ENCODE measurements at places on chromosomes 5 and 9.

DNA sequence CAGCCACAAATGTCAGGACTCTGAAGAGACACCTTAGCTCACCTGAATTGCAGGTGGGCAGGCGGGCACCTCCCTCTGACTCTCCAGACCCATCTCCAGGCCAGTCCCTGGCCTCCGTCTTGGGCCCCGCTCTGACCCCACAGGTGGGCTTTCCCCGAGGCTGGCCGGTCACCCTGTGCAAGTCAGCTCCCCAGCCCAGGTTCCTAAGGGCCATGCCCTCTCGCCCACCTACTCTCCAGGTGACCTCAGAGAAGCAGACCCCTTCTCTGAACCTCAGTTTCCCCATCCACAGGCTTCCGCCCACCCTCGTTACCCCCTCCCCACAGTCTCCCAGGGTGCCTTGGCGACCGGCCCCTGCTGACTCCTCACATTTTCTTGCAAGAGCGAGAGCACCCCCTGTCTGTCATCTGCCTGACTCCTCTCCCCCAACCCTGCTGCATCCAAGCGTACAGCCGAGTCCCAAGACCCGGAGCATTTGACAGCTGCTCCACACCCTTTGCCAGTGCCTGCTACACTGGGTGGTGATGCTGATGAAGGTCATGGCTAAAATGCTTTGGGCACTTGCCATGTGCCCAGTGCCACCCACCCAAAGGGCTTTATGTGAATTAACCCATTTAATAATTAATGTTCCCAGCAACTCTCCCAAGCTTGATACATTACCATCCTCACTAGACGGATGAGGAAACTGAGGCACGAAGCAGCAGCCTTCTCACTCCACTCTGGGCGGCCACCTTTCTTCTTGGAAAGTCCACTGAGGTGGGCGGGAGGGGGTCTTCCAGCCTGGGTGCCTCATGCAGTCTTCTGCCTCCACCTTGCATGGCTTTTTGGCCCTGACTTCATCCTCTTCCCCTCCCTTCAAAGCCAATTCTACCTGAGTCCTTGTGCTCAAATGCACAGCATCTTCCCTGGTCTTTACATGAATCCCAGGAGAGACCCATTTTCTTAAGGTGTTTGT lies 51.1 kb upstream of the ORM1 start:
- ATAC-seq: no peak

GRCh38 chr9:124598048-124598447 lies 90.8 kb upstream of the NR5A1 start:
- no peak for ATAC-seq

- no peak for ATAC-seq
These were observed 634.8 kb downstream of the IRX1 start for GRCh38 chr5:4230471-4230785.

GRCh38 chr5:179886190-179886911 lies 21.3 kb downstream of the TBC1D9B start:
- no peak for ATAC-seq

DNA sequence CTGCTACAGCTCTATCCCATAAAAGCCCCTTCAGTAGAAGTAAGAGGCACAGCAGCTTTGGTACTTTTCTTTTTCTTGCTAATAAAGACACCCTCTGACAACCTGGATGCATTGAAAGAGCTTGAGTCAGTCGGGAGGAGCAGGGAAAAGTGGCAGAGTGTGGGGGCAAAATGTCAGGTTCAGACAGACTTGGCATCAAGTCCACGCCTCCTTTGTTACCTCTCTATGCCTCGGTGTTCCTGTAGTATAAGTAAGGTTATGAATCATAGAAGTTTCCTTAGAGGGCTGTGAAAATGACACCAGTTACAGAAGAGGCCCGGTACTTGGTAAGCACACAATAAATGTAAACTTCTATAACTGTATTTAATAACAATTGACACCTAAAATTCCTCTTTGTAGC lies 133.9 kb downstream of the ESM1 start:
- ATAC-seq: no peak

DNA sequence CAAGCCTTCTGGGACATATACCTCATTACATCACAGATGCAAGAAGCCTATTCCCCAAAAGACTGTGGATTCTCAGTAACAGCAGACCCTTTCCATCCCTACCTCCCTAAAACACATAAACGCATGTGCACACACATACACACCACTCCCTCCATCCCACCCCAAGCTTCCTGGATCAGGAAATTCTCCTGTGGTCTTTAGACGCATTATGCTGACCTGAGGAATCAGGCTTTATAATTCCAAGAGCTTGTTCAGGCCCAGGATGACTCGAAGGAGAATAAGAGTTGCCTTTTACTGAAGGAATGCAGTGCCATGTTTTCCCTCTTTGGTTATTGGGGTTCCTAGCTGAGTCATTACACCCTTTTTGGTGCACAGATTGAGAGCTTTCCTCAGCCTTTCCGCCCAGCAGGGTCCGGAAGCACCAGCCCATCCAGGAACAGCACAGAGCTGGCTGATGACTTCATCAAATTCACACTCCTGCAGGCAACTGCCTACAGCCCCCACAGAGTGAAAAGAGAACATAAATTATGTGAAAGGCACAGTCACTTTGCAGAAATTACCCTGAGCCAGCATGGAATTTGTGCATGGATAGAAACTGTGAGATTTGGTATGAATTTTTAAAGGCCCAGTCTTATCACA lies 385.0 kb upstream of the TRPC7 start:
- ATAC-seq: no peak

DNA sequence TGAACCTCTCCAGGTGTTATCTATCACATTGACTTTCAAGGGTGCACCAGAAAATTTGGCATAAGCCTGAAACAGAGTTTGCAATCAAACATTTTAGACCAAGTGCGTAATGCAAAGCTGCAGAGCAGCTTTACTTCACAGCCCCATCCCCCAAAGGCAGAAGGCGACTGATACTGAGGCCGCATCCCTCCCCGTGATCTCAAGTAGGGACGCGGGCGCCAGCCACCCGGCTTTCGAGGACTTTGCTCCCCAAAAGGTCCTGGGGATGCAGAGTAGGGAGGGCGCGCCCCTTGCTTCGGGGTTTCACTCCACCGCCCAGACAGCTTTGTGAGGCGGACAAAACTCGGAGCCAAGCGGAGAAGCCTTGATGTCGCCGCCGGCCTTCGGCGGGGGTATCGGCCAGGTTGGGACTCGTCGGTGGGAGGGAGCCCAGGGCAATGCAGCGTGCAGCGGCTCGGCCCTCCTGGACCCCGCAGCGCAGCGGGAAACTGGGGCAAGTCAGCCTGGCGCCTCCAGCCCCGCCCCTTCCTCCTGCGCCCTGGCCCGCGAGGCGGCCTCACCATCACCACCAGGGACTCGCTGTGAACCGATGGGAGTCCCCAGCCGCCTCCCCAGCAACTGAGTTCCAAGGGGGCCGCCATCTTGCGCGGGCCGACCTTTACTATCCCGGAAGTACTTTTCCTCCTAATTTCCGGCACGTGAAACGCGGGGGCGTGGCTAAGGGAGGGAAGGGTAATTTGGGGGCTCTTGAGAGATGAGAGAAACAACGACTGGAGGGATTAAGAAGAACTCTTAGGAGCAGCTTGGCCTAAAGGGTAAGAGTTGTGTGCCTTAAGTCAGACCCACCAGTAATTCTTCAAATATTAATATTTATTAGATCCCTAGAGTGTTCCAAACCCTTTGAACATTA lies at the start of gene MTX3:
TSS of gene MTX3 (minus strand) at position 665 of the 910 bp plus-strand sequence. CDS start at position 641, 24 bp downstream.
- peak; percentile 83 for ATAC-seq

DNA sequence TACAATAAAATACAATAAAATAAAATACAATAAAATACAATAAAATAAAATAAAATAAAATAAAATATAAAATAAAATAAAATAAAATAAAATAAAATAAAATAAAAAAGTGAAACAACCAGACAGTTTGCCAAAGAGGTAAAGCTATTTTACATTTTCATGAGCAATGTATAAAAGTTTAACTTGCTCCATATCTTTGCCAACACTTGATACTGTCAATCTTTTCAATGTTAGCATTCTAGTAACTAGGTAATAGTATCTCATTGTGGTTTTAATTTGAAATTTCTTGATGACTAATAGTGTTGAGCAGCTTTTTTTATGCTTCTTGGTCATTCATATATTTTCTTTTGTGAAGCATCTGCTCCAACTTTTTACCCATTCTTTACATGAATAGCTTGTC lies 17.3 kb downstream of the TTC33 start:
- ATAC-seq: no peak

DNA sequence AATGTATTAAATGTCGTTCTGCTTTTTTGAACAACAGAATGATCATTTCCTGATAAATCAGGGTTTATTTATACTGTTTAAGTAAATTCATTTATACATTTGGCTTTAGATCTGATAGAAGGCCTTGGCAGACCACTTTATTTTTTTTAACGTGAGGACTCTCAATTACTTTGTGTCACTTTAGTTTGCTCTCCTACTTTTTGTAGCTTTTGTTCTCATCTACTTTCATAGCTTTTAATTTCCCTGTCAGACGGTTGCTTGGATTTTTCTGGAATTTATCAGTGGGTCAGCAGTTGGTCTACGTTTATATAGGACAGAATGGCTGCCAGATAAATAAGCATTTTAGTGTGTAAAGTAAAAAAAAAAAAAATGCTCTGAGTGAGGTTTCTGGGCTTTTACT lies 902.3 kb upstream of the DMAC1 start:
- ATAC-seq: no peak

DNA sequence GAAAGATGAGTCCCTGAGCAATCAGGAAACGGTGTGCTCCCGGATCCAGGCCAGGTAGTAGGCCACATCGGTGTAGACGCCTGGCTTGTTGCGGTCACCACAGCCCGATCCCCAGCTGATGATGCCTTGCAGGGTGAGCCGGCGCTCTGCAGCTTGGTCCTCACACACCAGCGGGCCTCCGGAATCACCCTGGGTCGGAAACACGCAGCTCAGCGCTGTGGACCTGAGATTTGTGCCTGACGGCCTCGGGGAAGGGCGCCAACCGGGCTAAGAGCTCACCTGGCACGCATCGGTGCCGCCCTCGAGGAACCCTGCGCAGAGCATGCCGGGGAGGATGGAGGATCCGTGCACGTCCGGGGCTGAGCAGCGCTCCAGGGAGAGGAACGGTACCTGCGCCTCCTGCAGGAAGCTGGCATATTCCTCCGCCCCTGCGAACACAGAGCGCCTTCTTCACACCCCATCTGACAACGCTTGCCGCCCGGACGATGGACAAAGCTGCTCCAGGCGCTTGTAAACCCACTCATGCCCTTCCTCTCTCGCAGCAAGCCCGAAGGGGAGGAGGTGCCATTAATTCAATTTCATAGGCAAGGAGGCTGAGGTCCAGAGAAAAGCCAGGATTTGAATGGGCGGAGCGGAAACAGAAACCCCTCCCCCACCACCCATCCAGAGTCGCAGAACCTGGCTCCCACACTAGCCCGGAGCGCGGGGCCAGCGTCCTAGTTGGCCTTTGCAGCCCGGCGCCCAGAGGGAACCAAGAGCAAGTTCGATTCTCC lies 2.0 kb upstream of the PFN3 start:
- peak; percentile 59 for ATAC-seq

DNA sequence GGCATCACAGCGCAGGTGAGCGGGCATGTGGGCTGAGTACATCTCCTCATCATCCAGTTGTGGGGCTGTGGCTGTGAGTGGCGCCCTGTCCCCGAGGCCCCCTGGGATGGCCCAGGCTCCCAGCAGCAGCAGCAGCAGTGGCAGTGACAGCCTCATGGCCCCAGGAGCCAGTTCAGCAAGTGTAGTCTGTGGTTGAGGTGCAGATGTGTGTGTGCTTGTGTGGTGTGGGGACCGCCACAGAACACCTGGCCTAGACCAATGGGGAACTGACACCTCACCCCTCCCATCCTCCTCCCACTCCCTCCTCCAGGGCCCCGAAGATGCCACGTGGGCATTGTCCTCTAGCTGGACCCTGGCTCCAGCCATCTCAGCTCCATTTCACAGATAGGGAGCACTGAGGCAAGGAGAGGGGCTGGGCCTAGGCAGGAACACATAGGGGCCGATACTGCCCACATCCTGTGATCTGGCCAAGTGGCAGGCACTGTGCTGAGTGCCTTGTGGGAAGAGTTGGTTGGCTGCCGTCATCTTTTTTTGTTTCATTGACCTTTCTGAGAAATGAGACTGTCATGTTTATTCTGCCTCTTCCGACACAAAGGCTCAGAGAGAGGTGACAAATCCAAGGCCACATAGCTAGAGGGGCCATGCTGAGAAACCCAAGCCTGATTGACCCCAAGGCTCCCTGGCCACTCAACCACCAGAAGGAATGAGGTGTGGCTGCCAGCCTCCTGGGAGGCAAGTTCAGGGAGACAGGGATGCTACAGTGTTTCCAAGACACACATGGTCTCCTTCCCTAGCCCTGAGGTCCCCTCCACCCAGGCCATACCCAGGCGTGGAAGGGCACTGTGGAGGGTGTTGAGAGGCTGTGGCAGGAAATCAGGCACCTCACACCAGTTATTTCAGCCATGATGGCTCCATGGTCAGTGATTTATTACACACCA lies at the start of gene MZB1:
TSS of gene MZB1 (minus strand) at position 213 of the 938 bp plus-strand sequence. CDS start at position 156, 57 bp downstream.
- ATAC-seq: peak; percentile 77

DNA sequence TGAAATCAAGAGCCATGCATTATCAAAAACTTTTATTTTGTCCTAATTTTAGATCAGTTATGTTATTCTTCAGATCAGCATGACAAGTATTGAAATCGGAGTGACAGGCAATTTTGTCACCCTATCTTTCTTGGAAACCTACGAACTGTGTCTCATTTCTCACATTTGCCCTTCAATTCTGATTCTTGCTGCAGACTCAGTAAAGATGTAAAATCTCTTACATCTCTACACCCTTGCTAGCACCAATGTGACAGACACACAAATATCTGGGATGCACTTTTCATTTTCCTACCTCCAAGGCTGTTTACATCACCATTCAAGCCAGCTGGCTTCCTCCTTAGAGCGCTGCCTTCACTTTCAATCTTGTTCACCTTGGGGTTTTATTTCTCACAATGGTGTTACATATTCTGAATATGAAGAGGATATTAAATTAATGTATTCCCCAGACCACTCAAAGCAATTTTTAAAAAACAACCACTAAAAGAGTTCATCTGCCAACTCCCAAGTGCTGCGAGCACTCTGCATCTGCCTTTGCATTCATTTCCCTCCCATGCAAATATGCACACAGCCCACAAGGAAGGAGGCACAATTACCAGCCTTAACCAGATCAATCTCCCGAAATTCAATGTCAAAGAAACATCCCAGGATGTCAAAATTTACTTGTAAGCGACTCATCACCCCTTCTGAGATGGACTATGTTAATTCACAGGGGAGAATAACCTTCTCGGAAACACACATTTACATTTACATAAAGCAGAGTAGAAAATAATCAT lies 164.3 kb downstream of the ENC1 start:
- no peak for ATAC-seq

- no peak for ATAC-seq
These were observed 402 bp downstream of the BRD8 start for GRCh38 chr5:138177941-138178515.

- no peak for ATAC-seq
These were observed 135.4 kb upstream of the SLC30A5 start for GRCh38 chr5:68958428-68958827.

- ATAC-seq: no peak
These were observed 757 bp downstream of the TMEM250 start for GRCh38 chr9:136117916-136118319.

GRCh38 chr5:91027405-91028139 lies 355.5 kb downstream of the ARRDC3 start:
- ATAC-seq: no peak

DNA sequence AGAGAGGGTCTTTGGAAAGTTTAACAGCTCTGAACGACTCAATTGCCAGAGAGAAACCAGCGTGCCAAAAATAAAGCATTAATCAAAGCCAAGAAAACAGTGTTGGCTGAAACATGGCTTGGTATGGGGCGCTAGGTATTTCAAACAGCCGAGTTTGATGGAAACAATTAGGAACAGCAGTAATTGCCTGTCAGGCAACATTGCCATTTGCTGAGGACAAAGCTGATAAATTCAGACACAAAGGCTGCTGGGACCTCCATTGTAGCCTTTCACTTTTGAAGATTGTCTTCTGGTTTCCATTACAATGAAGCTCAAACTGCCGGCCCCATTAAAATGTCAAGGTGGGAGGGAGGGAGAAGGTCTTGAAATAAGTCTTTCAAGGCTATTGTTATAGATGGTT lies 125.4 kb upstream of the SPDL1 start:
- no peak for ATAC-seq
